ENCODE measurements at places on chromosomes 7 and 10.

DNA sequence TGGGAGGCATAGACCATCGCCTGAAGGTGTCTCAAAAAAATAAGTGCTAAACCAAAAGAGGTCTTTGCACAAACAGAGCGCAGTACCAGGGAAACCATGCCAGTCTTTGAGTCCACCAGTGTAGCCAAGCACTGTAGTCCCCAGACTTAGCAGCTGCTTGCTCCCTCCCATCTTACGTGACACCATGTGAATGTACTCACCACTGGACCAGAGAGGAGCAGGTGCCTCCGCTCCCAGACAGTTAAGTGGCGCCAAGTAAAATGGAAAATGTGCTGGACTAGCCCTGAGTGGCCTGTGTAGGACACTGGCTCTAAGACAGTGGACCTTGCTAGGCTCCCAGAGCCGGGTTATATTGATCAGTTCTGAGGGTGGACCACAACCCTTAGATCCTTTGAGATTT, 47.7 kb upstream of the PLEKHA1 start:
- no peak for DNase-seq

GRCh38 chr10:132593389-132593788, 55.8 kb downstream of the INPP5A start:
- no peak for DNase-seq

DNA sequence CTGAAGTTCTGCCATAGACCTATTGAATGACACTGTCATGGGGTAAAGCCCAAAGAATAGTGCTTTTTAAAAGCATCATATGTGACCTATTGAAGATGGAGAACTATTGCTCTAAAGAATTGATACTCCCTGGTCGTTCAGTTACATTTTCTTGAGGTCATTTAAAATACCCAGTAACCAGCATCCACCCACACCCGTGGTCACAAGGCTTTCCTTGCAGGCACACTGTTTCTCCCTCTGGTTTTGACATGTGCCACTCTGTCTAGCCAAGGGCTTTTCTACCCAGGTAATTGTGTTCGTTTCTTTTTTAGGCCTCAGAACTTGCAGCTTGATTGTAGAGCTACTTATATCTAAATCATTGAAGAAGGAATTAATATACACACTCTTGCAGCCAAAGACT, 68.3 kb upstream of the LYZL2 start:
- DNase-seq, result no peak

GRCh38 chr10:70760271-70760787, 24.8 kb downstream of the TBATA start:
- DNase-seq, result no peak

DNA sequence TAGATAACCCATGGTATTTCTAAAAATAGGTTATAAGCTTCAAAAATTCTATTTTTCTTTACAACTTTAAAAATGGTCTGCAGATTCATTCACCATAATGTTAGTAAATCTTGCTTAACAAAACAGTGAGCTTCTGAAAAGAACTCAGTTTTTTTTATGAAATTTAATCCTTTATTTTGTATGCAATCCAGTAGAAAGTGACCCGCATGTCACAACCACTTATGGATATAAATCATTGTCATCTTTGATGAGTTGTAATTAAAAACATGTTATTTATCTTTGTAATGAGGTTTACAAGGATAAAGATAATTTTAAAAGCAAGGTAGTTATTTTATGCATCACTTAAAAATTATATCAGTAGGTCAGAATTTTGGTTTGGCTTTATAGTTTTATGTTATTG, 173.5 kb upstream of the SEMA3A start:
- DNase-seq, result no peak

DNA sequence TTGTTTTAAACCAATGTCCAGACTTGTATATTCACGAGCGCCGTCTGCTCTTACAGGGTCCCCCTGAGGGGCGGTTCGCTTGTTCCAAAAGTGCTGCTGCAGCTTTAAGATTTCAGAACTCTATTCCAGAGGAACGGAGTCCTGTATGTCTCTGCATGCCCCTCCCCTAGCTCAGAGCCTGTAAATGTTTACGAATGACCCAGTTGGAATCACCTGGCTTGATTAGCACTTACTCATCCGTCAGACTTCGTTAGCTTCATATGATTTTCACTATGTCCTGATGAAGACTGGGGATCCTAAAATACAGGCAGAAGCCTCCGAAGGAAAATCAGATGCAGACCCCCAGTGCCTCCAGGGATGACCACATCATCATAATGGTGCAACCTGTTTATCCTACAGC, 4.5 kb upstream of the CHST15 start:
- DNase-seq, result no peak

GRCh38 chr7:41058986-41059741, 643.7 kb downstream of the INHBA start:
- no peak for DNase-seq

DNA sequence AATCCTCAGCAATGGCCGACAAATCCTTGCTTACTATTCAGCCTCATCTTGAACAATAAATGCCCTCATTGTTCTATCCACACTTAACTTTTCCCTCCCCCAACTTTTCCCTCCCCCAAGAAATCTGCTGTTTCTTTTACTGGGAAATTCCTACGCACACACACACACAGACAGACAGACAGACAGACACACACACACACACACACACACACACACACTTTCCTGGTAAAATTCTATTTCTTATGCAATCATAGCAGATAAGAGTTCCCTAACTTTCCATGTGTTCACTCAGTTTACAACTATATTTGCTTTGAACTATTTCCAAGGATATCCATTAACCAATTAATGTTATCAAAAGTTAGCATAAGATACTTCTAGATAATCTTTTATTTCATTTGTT, 52.9 kb downstream of the RELN start:
- DNase-seq, result no peak

DNA sequence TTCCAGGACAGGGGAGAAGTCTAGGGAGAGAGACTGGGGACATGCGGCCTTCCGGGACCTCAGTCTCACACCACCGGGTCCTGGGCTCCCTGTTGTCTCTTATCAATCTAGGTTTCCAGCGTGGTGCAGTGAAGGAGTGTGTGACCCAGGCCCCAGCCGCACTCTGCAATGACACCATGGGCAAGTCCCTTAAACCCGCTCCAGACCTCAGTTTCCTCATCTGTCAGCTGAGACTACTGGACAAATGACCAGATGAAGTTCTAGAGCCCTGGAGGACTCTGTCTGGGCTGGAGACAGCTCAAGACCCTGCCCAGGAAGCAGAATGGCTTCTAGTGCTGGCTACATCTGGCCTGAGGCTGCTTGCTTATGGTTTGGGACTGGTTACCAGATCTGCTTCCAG, 20.1 kb upstream of the EIF5AL1 start:
- no peak for DNase-seq

- no peak for DNase-seq
These were observed 12.5 kb upstream of the EBLN1 start for GRCh38 chr10:22230158-22230833.

DNA sequence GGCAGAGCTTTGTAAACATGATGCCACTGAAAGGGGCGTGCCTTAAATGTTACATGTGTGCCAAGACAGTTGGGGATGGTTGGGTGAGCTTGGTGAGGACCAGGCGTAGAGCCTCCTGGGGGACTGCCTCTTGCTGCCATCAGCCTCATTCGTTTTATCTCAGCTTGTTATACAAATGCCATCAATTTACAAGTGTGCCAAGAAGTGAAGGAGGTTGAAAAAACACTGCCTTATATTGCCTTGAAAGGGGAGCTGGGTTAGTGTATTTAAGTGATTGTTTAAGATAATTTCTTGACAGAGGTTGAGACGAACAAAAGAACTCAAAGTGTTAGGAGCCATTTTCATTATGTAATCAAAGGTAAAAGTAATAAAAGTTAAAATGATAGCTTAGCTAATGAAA, 354.7 kb downstream of the PHTF2 start:
- DNase-seq, result no peak

DNA sequence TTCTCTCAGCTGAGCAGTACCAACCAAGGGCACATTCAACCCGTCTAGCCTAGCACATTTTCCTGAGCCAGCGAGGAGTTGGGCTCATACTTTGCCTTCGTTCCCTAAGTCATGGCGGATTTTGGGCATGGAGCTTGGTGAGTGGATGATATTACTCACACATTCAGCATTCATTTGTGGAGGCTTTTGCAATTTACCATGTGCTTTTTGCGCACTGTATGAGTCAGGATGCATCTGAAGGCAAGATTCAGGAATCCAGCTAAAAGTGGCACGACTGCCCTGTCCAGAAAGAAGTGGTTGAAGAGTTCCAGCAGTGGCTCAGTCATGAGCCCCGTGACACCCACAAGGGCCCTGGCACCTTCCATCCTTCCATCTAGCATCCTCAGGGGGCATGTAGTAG, 24.2 kb upstream of the MGMT start:
- DNase-seq, result no peak

- DNase-seq, result no peak
These were observed 1.5 kb downstream of the PTPN12 start for GRCh38 chr7:77538281-77539212.

GRCh38 chr7:69196593-69196992, 401.7 kb upstream of the AUTS2 start:
- DNase-seq, result no peak

DNA sequence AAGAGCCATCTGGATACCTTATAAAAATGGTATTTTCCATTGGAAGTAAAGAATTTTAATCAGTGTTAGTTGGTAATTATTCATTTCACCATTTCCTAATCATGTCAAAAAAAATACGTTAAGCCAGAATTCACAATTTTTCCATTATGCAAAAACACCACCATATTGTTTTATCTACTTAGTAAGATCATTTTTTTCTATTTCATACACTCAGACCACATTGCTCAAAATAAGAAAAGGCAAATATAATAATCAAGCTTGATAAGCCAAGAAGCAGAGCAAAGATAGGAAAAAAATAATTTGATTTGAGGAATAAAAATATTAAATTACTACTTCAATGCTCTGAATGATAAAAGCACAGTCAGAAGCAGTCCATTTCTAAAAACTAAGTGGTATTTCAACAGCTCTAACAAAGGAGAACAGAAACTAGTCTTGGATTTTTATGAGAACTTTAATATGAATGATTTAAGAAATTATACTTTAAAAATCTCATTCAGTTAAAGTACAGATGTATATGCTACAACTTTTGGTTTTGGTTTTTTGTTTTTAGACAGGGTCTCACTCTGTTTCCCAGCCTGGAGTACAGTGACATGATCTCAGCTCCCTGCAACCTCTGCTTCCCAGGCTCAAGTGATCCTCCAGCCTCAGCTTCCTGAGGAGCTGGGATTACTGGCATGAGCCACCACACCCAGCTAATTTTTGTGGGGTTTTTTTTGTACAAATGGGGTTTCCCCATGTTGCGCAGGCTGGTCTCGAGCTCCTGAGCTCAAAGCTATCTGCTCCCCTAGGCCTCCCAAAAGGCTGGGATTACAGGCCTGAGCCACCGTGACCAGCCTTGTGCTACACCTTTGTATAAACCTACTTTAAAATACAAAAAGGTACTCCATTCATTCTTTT, 46.6 kb downstream of the LRRN3 start:
- no peak for DNase-seq

- no peak for DNase-seq
These were observed 16.3 kb upstream of the CYREN start for GRCh38 chr7:135186841-135187253.

DNA sequence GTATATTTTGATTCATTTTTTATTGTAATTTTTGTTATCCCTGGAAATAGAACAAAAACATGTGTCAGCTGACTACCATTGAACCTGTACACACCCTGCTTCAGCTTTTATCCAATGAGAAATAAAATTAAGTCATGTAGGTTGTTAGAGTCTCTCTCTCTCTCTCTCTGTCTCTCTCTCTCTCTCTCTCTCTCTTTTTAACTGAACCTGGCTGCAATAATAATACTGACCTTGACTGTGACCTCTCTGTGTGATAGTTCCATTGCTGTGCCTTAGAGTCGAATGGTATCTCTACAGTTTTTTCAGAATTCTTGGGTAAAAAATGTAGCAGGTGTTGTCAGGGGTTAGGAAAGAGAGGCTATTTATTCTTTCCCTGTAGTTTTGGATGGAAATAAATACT, 637.8 kb downstream of the CNTNAP2 start:
- no peak for DNase-seq

GRCh38 chr7:42175834-42176723, 60.9 kb downstream of the GLI3 start:
- DNase-seq, result no peak

DNA sequence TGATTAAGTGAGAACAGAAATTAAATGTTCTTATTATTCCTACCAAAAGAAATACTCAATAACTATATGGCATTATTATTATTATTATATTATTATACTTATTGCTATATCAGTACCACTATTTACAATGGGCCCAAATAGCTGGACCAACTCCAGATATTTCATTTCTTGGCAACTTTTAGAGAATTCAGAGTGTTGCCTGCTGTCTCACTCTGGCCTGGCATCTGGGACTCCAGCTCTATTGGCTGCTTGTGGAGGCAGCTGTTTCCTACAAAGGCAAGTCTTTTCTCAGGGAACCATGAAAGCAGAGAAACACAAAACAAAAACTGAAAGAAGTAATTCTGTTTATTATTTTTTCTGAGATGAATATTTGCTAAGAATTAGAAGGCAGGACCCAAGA, 105.1 kb upstream of the SORCS1 start:
- no peak for DNase-seq

DNA sequence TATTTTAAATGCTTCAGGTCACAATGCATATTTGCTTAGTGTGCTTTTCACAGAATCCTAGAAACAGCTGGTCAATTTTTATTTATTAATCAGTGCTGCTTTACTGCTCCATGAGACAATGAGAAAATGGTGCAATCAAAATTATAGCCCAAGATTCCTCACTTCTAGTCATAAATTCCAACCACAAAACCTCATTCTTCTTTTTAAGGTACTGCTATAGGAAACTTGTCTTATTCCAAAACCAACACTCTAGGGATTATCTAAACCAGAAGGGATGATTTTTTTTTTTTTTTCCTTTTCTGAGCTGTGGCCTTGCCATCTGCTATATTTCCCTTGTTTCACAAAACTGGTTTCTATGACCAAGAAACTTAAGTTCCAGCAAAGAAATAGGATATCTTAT, 64.0 kb upstream of the SEMA3A start:
- DNase-seq, result no peak

DNA sequence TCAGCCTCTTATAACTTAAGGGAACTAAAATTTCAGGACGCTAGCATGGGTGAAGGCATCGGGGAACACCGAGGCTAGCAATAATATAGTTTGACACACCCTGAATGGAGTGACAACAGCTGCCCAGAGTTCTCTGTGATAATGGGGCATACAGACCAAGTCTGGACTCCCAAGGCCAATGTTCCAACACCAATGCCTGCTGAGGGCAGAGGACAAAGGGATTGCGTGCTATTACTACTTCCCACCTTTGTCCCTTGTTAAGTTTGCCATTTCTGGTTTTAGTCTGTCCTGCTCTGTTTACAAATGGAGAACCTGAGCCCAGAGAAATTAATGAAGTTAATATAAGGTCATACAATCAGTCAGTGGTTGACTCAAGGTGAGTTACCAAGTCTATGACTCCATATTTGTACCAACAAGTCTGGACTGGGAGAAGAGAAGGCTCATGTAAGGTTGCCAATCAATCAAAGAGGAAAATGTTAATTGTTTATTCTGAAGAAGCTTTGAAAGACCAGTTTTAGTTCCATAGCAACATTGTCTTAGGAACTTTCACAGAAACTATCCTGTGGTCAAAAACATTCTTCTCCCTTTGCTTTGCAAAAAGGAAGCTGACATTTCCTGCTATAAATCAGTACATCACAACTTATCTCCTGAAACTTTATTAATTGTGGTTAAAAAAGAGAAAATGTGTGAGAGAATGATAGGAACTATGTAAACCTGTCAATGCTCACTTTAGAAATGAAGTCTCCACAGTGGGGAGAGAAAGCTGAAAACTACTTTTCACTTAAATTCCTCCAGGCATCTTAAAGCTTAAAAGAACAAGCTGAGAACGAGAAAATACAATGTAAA, 74.5 kb downstream of the CCDC6 start:
- no peak for DNase-seq
